ENCODE measurements at places on chromosomes 5 and 9. TPM values are rescaled to one million over a fixed set of nuclear protein-coding genes. Genes with fewer than 3 reads are reported as not detected.

WNT8A gene
- not detected for polyA plus RNA-seq

KIAA1958 gene
- polyA plus RNA-seq: 2.1 TPM

UBQLN1 gene
- 48.9 TPM for polyA plus RNA-seq

ST8SIA4 gene
- polyA plus RNA-seq: 0.35 TPM

SLC25A51 gene
- 3.8 TPM for polyA plus RNA-seq

C9 gene
- polyA plus RNA-seq: 839 TPM

OTP gene
- not detected for polyA plus RNA-seq

SPATA6L gene
- 1.8 TPM for polyA plus RNA-seq

BSPRY gene
- polyA plus RNA-seq: 0.31 TPM

RNF180 gene
- 4.2 TPM for polyA plus RNA-seq

SPATA31E1 gene
- not detected for polyA plus RNA-seq

CDC14B gene
- 11.3 TPM for polyA plus RNA-seq

CSF1R gene
- polyA plus RNA-seq: 17.9 TPM

TAF11L5 gene
- polyA plus RNA-seq: not detected

PPP1R2B gene
- not detected for polyA plus RNA-seq

GOLGA1 gene
- polyA plus RNA-seq: 10.7 TPM

STOML2 gene
- polyA plus RNA-seq: 77.9 TPM

GARIN3 gene
- polyA plus RNA-seq: not detected

RGS7BP gene
- 1.1 TPM for polyA plus RNA-seq

SLC25A2 gene
- polyA plus RNA-seq: not detected

CAPSL gene
- not detected for polyA plus RNA-seq

GKAP1 gene
- polyA plus RNA-seq: 10.9 TPM

RASA1 gene
- polyA plus RNA-seq: 3.7 TPM

SPATA31C1 gene
- not detected for polyA plus RNA-seq

SLC46A2 gene
- polyA plus RNA-seq: 0.07 TPM

SPAAR gene
- 1.1 TPM for polyA plus RNA-seq

MARCHF11 gene
- polyA plus RNA-seq: not detected

Measured in liver (tissue), 10 donors.